ENCODE measurements at places on chromosomes 4 and X. TPM values are rescaled to one million over a fixed set of nuclear protein-coding genes. Genes with fewer than 3 reads are reported as not detected.

DNA sequence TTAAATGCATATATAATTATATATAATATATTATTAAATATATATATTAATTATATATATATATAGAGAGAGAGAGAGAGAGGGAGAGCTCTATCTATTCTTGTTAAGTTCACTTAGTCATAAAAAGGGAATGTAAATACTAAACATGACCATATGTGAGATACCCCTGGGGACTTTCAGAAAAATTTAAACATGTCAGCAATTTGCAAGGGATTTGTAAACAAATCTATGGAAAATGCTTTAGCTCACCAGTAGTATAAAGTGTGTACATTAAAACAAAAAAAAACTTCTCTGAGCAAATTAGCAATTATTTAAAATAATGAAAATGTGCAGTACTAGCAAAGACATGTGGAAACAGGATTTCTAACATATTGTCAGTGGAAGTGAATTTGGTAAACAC, 1755.5 kb downstream of the PCDH19 start:
- H3K36me3 ChIP-seq, result no peaks in the 10 kb centered on the region
- DNase-seq, result no peak
- no peak overlapping the region for H3K4me3 ChIP-seq
- peaks cover 25% of the 10 kb centered on the region for H3K27me3 ChIP-seq
- no peaks in the 10 kb centered on the region for H3K4me1 ChIP-seq
- no peak overlapping the region for H3K27ac ChIP-seq

DNA sequence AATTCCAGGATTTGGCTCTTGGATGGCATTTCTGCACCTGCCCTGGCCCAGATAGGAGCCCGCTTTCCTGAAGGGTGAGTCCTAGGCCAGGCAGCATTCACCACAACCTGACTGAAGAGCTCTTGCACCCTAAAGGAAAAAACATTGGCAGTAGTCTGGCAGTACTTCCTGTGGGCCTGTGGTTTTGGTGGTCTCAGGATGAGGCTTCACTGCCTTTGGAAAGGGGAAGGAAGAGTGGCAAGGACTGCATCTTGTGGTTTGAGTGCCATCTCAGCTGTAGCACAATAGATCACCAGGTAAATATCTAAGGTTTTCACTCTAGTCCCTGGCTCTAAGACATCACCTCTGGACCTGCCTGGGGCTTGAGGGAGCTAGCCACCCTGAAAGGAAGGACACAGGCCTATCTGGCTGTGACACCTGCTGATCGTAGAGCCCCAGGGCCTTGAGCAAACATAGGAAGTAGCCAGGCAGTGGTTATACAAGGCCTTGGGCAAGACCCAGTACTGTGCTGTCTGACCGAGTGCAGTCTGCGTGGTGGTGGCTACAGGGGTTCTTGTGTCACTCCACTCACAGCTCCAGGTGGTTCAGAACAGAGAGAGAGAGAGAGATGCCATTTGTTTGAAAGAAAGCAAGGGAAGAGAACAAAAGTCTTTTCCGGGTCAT, 28.5 kb upstream of the PRRG1 start:
- H3K4me3 ChIP-seq, result no peak overlapping the region
- H3K36me3 ChIP-seq, result no peaks in the 10 kb centered on the region
- H3K4me1 ChIP-seq, result no peaks in the 10 kb centered on the region
- no peak overlapping the region for H3K27ac ChIP-seq
- peaks cover 65% of the 10 kb centered on the region for H3K27me3 ChIP-seq
- DNase-seq, result no peak

The LRBA gene
- 64.5 TPM for total RNA-seq

GRCh38 chr4:176818531-176818930, 25.8 kb upstream of the VEGFC start:
- H3K4me3 ChIP-seq, result no peak overlapping the region
- H3K36me3 ChIP-seq, result no peaks in the 10 kb centered on the region
- H3K27ac ChIP-seq, result no peak overlapping the region

GRCh38 chrX:31061091-31061490, 10.8 kb downstream of the FTHL17 start:
- no peaks in the 10 kb centered on the region for H3K36me3 ChIP-seq
- DNase-seq, result no peak
- H3K27me3 ChIP-seq, result no peaks in the 10 kb centered on the region
- no peaks in the 10 kb centered on the region for H3K4me1 ChIP-seq
- no peak overlapping the region for H3K4me3 ChIP-seq

The SPP1 gene
- total RNA-seq, result not detected

The ADH1A gene
- 0.21 TPM for total RNA-seq

- no peak overlapping the region for H3K27ac ChIP-seq
- no peaks in the 10 kb centered on the region for H3K27me3 ChIP-seq
- H3K4me3 ChIP-seq, result no peak overlapping the region
- H3K36me3 ChIP-seq, result no peaks in the 10 kb centered on the region
Observed at GRCh38 chrX:85107407-85107806, 103.7 kb downstream of the APOOL start.
